ENCODE measurements at places on chromosomes 4 and X.

GRCh38 chr4:36508394-36508793 is 227.0 kb downstream of the DTHD1 start:
- DNase-seq = no peak

- DNase-seq = peak; percentile 33
Measured at GRCh38 chrX:42803320-42803719, 25.4 kb upstream of the PPP1R2C start.

DNA sequence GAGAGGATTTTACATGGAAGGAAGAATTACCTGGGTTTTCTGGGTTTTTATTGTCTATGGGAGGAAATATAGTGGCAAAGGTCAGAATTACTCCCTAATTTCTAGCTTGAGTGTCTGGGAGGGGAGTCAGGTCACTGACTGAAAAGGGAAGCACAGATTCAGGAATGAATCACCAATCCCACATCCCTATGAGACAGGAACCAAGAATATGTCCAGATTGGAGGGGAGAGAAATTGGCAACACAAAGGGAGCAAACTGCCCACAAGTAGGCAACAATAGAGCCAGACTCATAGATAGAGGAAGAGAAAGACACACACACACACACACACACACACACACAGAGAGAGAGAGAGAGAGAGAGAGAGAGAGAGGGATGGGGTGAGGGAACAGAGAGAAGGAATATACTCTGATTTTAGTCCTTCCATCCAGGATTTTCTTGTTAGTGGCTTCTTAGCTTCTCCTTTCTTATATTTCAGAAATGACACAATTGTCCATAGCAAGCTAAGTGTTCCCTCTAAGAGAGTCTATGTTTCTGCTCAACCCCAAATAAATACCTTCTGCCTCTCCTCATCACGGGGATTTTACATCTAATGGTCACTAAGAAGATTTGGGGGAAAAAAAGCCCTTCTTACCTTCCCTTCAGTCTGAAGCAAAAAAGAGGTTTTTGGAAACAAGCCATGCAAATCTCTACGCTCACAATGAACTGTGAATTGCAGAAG is 12.0 kb downstream of the P2RY10 start:
- no peak for DNase-seq

- no peak for DNase-seq
Measured at GRCh38 chrX:3026074-3026815, 15.0 kb upstream of the ARSF start.

- DNase-seq = no peak
Measured at GRCh38 chrX:56975611-56976010, 19.7 kb downstream of the SPIN3 start.
